ENCODE measurements at places on chromosomes 4 and X.

- DNase-seq = no peak
Measured at GRCh38 chrX:139204898-139205667, 325.5 kb upstream of the F9 start.

DNA sequence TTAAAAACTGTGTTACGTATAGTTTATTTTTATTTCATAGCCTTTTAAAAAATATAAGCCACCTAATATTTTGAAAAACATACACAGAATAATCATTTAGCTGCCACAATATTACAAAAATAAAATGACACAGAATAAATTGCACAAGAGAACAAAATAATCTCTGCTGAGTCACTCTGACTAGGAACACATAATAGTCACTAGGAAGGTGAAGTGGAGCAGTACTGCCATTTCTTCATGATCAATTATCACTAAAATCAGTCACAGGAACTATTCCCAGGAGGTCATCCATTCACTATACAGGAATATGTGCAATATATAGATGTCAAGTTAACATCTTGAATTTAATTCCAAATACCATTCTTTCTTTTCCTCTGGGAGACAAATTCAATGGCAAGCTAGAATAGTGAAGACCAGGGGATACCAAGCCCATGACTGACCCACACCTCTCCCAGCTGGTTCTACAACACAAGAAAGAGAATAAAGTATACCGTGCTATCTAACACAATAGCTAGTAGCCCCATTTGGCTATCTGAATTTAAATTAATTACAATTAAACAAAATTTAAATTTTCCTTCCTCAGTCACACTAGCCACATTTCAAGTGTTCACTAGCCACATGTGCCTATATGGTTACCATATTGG lies 5.9 kb downstream of the SMIM43 start:
- DNase-seq = no peak

- no peak for DNase-seq
Measured at GRCh38 chr4:173273941-173274340, 60.2 kb downstream of the HMGB2 start.

DNA sequence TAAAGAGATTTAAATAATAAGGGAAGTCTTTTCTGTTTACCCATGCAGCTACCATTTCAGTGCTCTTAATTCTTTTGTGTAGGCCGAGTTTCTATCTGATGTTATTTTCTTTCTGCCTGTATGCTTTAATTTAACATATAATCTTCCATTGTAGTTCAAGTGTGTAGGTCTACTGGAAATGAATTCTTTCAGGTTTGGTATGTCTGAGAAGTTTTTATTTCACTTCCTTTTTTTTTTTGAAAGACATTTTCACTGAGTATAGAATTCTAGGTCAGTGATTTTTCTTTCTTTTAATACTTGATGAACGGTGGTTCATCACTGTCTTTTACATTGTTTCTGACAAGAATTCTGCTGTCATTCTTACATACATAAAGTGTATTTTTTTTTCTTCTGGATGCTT lies 42.1 kb downstream of the VAMP7 start:
- no peak for DNase-seq

GRCh38 chr4:8821151-8821950 lies 50.3 kb downstream of the HMX1 start:
- no peak for DNase-seq

DNA sequence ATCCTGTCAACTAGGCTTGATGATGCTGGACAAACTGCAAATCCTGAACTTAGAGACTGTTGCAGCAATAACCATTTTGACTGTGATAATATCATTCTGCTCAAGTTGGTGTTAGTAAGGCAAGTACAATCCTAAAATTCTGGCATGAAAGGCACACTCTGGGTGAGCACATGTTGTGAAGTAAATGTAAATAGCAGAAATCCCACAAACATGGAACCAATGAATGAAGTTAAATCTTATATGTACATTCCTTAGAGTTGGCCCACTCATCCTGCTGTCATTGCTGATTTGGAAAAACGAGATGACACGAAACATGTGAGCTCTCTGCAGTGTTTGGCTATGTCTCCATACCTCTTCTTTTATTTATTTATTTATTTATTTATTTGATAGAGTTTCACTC lies 21.0 kb downstream of the RBM47 start:
- no peak for DNase-seq

DNA sequence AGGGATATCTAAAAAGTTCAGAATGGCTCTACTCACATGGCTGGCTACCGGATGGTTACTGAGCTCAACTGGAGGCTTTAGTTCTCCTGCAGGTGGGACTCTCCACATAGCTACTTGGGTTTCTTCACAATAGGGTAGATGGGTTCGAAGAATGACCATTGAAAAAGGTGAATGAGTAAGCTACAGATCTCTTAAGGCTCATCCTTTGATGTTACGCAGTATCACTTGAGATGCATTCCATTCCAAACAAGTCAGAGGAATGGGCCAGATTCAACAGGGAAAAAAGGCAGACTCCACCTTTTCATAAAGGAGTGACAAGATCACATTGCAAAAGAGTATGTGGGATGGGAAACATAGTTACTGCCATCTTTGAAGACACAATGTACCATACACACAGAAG lies 52.6 kb downstream of the DDX53 start:
- DNase-seq = no peak

GRCh38 chrX:16992951-16993350 lies 46.5 kb downstream of the REPS2 start:
- no peak for DNase-seq

- DNase-seq = no peak
Measured at GRCh38 chrX:111322231-111322855, 52.1 kb upstream of the CAPN6 start.

GRCh38 chr4:61532336-61533000 lies 332.3 kb downstream of the ADGRL3 start:
- DNase-seq = no peak

- no peak for DNase-seq
Measured at GRCh38 chr4:30028826-30029225, 691.3 kb upstream of the PCDH7 start.

DNA sequence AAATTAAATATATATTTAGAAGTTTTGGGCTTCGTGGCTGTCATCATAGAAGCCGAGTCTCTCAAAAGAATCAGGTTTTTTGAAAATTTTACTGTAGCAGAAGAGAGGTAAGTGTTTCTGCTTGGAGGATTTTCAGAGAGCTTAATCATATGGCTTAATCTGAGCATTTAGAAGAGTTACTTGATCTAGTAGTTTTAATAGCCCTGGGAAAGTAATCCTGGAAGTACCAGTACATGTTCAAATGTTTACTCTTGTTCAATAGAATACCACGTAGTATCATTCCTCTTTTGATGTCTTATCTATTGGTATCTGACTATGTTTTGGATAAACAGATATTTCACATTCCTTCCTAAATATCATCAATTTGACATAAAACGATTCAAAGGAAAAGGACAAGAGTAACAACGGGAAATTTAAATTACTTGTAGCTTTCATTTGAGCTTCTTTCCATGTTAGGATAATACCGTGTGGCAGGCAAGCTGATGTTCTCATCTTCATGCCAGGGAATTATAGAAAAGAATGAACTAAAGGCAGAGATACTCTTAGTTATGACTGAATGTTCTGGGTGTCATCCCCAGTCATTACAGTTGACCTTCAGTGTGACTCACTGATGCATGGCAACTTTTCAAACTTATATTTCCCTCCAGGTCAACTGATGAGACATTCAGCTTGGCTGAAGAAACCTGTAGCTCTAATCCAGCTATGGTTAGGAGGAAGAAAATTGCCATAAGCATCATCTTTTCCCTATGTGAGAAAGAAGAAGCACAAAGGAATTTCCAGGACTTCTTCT lies 89.8 kb downstream of the FNIP2 start:
- no peak for DNase-seq

GRCh38 chr4:38086151-38086848 lies 126.1 kb downstream of the PTTG2 start:
- no peak for DNase-seq

GRCh38 chr4:169158046-169158445 lies 112.7 kb downstream of the SH3RF1 start:
- no peak for DNase-seq

- DNase-seq = no peak
Measured at GRCh38 chr4:115278830-115279229, 165.4 kb upstream of the NDST4 start.

DNA sequence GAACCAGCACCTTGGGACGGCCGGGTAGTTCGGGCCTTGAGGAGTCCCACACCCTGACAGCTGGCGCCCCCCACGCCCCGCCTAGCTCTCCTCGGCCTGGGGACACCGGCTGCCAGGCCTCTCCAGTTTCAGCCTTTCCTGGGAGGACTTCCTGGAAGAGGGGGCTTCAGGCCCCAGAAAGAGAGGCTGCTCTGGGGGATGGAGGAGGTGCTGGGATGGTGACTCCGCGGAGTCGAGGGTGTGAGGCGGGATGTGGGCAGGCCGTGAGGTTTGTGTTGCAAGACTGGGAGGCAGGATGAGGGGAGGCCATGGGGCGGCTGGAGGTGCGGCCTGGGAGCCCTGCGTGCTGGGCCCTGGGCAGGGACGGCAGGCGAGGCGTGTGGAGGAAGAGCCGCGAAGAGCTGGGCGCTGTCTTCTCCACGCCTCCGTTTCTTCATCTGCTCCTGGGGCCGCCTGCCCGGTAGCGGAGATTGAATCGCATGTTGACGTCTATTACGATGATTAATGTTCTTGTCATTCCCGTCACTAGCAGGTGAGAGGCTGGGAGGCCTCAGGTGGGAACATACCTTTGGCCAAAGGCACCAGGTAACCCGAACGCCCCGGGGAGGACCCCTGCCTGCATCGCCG lies 918 bp upstream of the FGFRL1 start:
- DNase-seq = no peak

- DNase-seq = no peak
Measured at GRCh38 chr4:110460074-110460746, 15.7 kb upstream of the ENPEP start.

DNA sequence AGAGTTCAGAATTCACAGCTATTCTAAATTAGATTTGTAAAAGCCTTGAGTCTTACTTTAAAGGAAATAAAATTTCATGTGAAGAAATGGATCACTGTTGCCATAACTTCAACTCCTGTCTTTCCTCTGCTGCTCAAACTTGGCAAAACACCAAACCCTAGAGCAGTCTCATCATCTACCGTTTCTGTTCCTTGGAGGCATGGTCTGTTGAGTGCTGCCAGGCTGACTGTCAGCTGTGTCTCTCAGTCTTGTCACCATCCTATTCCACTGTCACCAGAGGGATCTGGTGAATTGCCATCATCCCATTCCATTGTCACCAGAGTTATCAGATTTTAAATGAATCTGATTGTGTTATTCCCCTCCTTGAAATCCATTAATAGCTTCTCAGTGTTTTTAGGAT lies 55.6 kb downstream of the STIM2 start:
- DNase-seq = no peak

GRCh38 chr4:16136311-16136710 lies 52.5 kb upstream of the PROM1 start:
- no peak for DNase-seq

DNA sequence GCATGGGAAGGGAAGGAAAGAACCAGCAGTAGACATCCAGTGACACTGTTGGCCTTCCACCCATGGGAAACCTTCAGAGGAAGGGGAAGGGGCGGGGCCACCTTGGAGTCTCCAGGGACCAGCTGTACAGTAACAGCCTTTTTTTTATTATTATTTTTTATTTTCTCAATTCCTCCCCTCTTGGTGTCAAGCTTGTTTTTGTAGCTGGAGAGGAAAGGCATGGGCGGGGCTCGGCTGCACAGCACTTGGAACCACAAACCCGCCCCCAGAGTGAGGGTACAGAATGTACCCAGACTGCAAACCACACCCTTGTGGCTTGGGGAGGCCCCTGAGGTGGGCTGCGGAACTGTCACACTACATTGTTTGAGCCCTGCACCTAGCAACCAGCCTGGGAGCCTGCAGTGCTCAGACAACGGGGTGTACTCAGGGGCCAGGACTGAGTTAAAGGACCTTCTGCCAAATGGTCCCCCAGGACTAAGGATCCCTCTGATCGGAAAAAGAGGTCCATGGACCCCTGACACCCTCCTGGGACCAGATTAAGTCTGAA lies 45.7 kb downstream of the PRPS1 start:
- DNase-seq = peak; percentile 87

GRCh38 chrX:39630344-39630743 lies 467.4 kb downstream of the BCOR start:
- no peak for DNase-seq

DNA sequence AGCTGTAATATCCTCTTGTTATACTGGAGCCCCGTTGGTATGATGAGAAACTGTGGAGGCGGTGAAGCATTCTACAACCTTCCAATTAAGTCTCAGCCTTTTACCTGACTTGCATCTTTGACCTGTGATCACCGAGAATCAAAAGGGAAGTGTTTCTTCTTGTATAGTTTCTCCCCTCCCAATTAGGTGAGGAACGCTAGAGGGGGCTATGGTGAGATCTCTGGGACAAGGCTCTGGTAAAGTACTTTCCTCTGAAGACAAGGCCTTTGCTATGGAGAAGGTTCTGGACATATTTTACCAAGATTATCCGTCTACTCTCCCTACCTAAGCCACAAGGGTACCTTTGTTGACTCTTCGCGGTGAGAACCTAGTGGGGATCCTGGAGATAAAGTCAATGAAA lies 111.3 kb downstream of the CBLL2 start:
- DNase-seq = no peak

DNA sequence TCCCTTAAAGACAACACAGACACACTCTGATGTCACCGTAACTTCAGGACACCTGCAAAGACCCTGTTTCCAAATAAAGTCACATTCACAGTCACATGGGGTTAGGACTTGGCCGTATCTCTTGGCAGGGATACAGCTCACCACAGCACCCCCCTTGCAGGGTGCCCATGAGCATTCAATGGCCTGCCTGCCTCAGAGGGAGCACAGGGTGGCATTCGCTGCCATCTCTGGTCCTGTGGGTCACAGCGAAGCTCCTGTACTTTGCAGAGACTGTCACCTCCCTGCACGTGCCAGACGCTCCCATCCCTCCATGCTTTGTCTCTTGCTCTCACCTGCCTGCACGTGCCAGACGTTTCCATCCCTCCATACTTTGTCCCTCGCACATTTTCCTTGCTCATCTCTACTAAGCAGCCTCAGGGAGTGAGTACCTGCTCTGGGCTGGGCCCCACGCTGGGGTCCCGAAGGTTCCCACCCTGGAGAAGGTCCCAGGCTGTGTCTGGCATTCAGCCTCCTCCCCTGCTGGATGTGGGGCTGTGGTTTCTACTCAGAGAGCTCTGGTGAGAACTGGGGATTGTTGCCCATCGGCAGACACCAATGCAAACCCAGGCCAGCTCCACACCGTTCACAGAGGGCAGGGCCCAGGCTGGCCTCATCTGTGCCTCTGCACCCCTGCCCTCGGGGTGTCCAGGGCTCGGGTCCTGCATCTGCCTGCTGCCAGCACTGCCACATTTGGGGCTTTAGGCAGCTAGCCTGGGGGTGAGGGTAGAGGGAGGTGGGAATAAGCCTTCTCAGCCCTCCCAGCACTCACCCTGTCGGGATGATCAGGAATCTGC lies 15.8 kb downstream of the HTRA3 start:
- no peak for DNase-seq
